A172 (cell line): ENCODE measurements at places on chromosomes 6 and 20.

- DNase-seq = no peak
Measured at GRCh38 chr6:22726966-22727365, 157.6 kb downstream of the HDGFL1 start.

DNA sequence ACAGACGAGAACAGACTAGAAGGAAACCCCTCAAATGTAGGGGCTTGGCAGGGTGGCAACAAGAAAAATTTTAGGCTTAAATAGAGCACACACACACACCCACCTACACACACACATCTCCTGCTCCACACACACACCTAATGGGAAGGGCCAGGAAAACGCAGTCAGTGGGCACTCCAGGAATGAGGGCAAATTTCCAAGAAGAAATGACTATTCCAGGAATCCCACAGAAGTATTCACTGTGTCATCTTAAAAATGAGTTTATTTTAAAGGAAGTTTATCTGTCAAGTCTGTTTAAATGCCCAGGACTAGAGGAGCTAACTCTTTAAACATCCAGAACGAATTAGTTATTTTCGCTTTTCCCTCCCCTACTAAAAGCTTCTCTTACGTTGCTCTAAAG lies 13.0 kb downstream of the ALDH8A1 start:
- peak; percentile 88 for DNase-seq

GRCh38 chr20:7758406-7758805 lies 181.9 kb downstream of the HAO1 start:
- no peak for DNase-seq

DNA sequence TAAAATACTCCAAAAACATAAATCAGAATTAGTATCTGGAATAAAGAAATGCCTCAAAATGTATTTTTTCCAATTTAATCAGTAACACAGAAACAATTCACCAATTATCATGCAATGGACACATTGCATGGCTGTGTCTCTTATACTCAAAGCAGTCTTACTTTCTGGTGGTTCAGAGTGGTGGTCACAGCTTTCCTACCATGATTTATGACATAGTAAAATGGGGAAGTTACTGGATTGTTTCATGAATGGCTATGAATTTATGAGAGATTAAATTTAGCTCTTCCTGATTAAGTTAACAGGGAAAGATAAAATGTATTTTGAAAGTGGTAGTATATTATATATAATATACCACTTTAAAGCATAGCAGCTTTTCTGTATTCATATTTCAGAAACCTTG lies 331.5 kb upstream of the MAP3K7 start:
- DNase-seq = no peak

DNA sequence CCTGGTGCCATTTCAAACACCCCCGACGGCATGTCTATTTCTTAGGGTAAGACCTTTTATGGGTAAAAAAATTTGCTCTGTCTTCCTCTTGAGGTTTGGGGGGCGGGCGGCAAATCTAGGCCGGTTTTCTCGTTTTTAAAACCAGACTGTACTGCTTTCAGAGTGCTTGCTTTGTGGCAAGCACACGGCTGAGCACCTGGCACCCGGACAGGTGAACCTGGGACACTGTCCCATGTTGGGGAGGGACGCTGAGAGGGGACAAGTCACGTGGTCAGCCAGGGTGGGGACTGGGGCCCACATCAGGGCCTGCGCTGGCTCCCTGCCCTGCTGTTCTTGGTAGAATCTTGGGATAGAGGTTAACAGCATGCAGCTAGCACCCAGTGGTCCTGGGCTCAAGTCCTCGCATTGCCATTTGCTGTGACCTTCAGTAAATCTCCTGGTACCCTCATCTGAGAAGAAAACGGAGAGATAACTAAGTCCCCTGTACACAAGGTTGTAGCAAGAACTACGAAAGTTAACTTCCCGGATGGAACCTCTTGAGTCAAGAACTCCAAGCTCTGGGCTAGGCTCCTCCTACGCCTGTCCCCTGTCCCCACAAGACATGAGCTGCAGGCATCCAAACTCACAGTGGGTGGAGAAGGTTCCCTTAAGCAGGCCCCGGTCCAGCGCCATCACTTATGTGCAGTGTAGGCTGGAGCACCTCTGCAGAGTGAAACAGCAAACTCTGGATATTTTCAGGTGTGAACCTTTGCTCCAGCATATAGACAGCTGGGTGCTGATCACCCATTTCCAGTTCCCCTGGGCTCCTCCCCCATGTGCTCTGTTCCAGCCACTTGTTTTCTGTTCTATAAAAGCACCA lies 41.7 kb downstream of the PMEPA1 start:
- no peak for DNase-seq

- no peak for DNase-seq
Measured at GRCh38 chr6:156111913-156112312, 656.3 kb upstream of the NOX3 start.

GRCh38 chr6:11388983-11389944 lies 148.3 kb upstream of the TMEM170B start:
- DNase-seq = no peak

DNA sequence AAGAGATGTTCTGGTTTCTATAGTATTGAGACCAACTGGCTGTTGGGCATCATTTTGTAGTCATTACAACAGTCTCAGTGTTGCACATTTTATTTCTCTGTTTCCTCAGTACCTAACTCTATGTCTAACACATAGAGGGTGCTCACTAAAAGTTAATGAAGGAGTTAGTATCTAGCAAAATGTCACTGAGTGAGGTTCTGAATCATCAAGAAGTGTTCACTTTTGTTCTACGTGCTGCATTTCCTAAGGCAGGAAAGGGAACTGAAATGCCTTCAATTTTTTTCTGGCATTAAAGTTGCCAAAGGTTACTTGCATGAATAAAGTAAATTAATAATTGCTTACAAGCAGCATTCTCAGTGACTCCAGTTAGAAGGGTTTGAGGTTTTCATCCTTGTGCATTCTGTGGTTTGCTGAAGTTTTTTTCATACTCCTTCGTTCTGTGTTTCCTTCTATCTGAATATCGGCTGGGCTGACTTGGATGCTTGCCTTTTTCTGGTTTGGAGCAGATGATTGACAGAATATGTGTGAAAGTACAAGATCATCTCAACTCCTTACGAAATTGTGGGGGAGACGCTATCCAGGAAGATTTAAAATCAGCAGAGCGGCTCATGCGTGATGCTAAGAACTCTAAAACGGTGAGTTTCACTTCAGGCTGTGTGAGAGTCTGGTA lies 114.5 kb upstream of the SCGN start:
- no peak for DNase-seq

DNA sequence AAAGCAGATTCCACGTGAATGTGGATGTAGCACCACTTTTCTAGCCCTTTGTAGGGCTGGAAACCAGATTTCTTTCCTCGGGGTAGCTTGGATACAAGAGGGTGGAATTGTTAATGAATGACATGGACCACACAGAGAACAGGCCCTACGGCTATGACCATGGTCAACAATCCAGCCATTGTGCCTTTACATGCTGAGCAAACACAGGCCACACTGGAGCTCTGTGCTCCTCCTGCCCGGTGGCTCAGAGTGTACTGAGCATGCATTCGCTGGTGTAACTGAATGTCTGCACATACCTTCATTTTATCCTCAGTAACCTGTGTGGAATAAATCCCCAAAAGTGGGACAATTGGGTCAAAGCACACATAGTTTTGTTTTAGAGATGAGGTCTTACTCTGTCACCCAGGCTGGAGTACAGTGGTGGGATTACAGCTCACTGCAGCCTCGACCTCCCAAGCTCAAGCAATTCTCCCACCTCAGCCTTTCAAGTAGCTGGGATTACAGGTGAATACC lies 32.8 kb downstream of the LRP11 start:
- no peak for DNase-seq

- no peak for DNase-seq
Measured at GRCh38 chr20:56690531-56691175, 61.5 kb downstream of the TFAP2C start.

DNA sequence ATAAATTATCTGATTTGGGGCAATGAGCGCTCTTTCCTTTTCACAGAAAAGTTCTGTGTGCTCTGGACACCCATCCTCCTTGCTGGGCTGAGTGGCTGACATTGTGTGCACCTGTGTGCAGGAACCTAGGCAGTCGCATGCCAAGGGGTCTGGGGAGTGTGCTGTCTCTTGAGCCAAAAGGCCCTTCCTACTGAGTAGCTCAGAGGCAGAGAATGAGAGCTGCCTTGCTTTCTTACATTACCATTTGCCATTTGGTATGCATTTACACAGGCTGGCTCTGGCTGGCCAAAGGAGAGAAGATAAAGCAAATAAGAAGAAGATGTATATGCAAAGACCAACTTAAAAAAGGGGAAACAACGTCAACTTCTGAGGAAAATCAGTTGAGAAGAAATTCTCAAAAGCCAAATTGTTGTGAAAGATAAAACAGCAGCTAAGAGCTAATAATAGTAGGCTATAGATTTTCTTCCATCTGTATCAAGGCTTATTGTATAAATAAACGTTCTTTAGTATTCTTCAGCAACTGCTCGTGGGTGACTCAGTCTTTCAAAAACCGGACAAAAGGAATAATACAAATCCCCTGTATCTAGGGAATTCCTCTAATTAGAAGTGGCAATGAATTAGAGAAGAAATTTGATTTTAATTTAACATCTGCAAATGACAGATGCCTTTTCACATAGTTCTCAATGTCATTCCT lies 121.9 kb downstream of the INSM1 start:
- no peak for DNase-seq

DNA sequence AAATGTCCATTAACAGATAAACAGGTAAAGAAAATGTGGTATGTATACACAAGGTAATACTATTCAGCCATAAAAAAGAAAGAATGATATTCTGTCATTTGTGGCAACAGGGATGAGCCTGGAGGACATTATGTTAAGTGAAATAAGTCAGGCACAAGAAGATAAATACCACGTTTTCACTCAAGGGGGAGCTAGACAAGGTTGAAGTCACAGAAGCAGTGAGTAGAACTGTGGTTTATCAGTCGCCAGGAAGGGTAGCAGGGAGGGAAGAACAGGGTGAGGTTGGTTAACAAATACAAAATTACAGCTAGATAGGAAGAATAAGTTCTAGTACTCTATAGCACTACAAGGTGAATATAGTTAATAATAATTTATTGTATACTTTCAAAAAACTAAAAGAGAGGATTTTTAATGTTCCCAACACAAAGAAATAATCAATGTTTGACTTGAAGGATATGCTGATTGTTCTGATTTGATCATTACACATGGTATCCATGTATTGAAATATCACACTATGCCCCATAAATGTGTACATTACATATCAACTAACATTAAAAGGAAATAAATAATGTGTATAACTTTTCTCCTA lies 21.1 kb downstream of the RTN4IP1 start:
- DNase-seq = peak; percentile 61

- peak; percentile 34 for DNase-seq
Measured at GRCh38 chr6:157187182-157188083, 135.9 kb downstream of the TMEM242 start.

GRCh38 chr6:53643481-53643965 lies 22.0 kb downstream of the KLHL31 start:
- no peak for DNase-seq

- DNase-seq = no peak
Measured at GRCh38 chr20:59772373-59772705, 161.1 kb downstream of the SYCP2 start.
